ENCODE measurements at places on chromosomes 4 and X.

DNA sequence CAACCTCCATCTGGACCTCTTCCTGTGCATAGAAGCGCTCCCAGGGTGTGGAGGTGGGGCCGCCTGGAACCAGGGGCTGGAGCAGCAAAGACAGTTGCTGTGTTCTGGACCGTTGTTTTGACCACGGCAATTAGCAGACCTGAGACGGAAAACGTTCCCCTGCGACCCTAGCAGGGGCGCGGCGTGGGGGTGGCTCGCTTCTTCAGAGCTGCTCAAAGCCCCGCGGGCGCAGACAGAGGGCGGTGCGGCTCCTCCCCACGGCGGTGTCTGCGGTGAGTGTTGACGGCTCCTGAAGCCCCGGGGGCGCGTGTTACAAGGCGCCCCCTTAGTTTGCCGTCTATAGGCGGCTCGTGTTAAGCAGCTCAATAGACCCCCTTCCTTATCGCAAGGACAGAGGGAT is 79.2 kb downstream of the TRIML1 start:
- no peak for DNase-seq

DNA sequence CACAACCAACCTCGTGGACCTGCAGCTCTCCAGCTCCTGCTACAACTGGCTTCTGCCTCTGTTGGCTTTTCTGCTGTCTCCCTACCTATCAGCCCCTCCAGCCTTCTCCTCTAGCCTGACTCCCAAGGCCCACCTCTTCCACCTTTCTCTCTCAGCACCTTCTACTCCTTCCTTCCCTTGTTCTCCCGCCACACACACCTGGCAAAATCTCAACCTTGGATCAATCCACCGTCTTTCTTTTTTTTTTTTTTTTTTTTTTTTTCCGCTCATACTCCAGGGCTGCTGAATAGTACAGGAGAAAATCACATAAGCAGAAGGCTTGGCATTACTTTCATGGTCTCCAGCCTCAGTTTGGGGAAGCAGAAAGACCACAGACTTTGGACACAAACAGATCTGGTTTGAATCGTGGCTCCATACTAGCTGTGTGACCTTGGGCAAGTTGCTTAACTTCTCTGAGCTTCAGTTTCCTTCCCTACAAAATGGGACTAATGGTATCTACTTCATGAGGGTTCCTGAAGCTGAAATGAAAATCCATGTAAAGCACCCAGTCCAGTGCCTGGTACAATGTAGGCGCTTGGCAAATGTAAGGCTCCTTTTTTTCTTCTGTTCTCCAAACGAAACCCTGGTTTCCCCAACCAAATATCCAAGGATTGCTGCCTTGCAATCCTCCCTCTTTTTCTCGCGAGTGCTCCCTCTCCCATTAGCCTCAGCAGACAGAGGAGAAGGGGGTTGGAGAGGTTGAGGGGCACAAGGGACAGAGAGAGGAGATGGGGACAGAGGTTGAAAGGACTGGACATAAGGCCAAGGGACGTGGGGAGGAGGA is 1.7 kb downstream of the FGD1 start:
- no peak for DNase-seq

- no peak for DNase-seq
Measured at GRCh38 chr4:110632506-110633357, 9.9 kb upstream of the PITX2 start.

- no peak for DNase-seq
Measured at GRCh38 chrX:43813898-43814297, 68.4 kb downstream of the MAOB start.

- DNase-seq = no peak
Measured at GRCh38 chrX:7170898-7171297, 22.9 kb upstream of the PUDP start.

- DNase-seq = no peak
Measured at GRCh38 chr4:162732876-162733275, 433.8 kb downstream of the NAF1 start.

All from GM19239 (cell line).